ENCODE measurements at places on chromosomes 5 and 9.

DNA sequence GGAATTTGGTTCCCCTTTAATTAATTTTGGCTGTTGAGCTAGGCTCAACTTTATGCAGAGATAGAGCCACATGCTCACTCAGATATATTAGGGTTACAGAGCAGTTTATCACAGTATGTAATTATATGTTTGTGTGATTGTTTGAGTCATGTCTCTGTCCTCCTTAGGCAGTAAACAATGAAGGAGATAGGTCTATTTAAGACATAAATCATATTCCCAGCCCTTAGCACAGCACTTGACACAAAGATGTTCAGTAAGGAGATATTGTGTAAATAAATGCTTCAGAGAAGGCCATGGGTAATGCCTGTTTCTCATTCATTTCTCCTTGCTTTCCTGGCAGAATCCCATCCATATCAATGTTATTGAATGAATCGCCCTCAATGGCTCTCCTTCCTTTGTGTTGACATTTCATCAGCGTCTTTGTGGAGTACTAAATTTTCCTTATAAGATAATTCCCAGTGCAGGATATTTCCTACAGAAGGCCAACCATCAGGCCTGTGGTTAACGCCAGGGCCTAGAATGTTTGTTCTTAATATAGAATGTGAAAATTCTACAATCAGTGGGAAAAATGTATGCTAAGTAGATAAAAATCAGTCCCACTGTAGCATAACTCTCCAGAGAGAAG, 408.0 kb downstream of the EBF1 start:
- DNase-seq, result no peak

DNA sequence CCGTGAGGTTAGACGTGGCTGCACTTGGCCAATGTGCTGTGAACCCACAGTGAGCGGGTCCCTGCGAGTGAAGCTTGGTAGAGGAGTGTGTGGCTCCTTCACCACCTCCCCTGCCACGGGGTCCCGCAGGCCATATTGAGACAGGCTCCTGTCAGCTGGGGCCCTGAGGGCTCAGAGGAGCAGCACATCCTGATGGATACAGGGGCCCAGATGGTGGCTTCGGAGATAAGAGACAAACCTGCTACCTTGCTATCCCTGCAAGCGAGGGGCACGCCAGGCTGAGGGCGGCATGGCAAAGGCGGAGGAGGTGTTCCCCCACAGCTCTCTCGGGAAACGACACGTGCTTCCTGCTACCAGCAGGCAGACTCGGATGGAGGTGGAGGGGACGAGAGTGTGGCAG, 33.1 kb downstream of the SLC6A3 start:
- no peak for DNase-seq

DNA sequence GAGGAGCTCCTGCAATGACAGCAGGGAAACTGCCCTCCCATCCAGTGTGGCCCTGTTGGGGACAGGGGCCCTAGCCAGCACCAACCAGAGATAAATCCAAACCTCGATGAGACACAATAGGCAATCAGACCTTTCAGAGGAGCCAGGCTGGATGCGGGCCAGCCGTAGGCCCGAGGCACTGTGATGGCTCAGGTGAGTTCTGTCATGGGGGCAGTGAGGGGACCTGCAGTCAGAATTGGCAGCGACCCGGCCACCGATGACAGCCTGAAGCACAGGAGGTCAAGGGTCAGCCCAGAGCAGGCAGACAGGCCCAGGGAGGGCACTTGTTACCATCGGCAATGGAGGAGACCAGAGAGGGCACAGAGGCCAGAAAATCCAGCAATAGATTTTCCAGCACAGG, 90.8 kb downstream of the FRMD3 start:
- no peak for DNase-seq

- DNase-seq, result no peak
Measured at GRCh38 chr5:16807547-16807864, 128.6 kb downstream of the MYO10 start.

DNA sequence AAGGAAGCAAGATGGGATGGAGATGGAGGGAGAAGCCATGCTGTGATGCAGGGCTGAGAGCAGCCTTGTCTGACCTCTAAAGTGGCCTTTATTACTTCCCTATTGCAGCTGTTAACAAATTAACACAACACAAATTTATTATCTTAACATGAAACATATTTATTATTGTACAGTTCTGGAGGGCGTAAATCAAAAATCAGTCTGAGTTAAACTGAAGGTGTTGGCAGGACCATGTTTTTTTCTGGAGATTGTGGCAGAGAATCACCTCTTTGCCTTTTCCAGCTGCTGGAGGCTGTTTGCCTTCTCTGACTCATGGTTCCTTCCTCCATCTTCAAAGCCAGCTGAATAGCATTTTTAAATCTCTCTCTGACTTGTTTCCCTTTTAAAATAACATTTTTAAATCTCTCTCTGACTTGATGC, 7.2 kb upstream of the MCC start:
- DNase-seq, result no peak

GRCh38 chr5:33612386-33612785, 171.6 kb downstream of the TARS1 start:
- no peak for DNase-seq

DNA sequence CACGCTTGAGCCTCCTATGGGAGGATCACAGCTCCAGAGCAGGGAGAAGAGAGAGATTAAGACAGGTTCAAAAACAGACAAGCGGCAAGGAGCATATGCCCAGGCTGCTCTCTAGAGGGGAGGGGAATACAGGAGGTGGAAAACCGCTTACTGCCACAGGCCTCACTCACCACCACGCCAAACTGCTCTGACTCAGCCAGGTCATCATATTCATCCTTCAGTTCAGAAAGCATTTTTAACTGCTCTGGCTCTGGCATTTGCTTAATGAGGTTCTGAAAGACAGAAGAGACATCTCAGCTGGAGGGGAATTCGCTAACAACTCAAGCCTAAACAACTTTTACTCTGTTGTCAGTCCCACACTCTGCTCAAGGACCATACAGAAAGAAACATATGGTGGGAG, 40.1 kb downstream of the PCDHGC5 start:
- no peak for DNase-seq

DNA sequence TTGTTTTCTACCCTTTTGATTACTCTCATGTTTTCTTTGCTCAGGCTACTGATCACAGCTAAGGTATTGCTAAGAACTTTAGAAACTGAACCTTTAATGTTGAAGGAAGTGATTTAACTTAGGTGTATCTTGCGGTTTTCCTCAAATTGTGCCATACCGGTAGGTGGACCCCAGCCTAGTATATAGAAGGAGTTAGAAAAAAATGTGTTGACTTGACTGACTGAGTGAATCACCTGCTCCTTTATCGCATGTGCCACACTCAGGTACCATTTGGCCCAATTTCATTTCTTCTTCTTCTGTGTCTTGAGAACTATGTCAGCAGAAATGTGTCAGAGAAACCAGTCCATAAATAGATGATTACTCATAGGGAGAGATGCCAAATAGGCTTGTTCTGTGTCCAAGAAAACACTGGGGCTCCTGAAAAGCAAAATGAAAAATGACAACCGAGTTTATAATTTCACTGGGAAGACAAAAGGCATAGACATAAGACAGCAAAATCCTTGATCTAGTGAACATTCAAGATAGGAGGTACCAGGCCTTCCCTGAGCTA, 19.4 kb downstream of the PLPPR1 start:
- DNase-seq, result no peak
